ENCODE measurements at places on chromosomes 12 and 14.

DNA sequence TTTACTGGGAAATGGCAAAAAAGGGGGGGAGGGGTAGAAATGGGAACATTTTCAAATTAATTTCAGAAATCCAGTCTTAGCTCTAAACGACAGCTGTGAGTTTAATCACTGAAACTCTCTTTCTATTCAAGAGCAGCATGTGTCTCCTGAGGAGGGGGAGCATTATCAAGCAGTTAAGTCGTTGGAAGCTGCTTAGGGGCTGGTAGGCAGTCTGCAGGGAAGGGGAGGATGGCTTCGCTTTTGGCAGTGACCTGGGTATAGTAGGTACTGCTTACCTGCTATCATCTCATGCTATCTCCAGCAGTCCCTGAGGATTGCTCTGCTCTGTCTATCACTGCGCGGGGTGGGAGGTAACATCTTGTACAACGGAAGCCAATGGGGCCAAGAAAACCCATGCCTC is 567.4 kb downstream of the NRXN3 start:
- no peak for DNase-seq

DNA sequence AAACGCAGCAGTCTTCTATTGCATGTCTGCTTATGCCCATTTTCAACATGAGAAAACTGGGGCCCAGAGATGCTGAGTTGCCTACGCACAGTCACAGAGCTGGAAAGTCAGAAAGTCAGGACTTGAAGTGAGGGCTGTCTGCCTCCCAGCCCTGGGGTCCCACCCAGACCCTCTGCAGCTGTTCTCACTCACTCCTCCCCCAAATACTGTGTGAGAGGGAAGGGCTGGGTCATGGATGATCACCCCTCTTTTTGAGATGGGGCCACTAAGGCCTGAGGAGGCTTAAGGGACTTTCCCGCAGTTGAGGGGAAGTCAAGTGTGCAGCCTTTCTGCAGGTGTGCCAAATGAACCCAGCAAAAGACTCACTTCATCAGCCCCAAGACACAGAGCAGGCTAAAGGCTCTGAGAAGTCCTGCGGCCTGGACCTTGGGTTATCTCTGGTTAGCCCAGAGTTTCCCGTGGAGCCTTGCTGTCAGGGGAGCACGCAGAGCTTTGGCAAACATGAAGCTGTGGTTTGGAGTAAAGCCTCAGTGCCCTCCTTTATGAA is 18.7 kb downstream of the DTX1 start:
- no peak for DNase-seq

DNA sequence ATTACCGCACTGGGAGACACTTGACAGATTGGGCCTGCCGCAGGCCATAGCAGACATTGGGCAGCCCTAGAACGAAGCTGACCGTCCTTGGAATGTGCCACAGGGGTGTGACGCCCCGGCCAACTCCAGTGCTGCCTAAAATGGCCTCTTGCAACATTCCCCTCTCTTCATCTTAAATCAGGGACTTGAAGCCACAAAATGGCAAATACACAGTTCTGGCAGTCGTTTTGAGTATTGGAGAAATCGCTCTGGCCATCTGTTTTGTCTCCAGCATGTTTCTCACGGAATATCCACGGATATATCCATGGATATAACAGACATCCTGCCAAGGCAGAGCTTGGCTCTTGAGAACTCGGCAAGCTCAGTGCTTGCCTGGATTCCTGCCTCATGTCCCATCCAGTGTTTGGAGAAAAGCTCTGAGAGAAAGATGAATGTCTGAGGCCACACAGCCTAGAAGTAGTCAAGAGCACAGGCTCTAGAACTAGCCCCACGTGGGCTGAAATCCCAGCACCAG is 158.4 kb downstream of the CHST11 start:
- no peak for DNase-seq

DNA sequence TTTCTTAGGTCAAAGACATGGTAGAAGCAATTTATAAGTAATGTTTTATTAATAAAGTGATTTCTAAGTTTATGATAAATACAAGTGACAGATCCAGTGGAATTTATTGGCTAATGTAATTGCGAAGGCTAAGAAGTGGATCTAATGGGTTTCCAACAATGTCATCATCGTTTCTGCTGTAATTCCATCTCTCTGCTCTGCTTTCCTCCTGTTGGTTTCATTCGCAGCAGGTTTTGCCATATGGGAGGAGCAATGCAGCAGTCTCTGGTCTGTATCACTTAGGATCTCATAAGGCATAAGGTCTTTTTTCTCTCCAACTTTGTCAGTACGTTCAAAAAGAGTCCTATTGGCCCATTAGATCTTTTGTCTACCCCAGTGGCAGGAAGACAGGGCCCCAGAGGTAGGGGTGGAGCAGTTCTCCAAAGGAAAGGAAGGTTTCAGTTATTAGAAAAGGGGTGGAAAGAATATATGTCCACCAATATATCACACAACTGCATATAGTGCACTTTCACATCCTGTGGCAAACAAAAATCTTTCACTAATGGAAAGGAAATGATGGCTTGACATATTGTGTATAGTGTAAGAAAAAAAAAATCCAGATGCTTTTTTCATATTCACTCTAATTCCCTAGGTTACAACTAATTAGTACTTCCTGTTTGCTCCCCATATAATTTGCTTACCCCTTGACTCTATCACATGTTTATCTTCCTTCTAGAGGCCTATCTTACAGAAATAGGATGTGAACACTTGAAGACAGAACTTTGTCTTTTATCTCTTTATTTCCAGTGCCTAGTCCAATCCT is 451.3 kb downstream of the ZFP36L1 start:
- DNase-seq: no peak

DNA sequence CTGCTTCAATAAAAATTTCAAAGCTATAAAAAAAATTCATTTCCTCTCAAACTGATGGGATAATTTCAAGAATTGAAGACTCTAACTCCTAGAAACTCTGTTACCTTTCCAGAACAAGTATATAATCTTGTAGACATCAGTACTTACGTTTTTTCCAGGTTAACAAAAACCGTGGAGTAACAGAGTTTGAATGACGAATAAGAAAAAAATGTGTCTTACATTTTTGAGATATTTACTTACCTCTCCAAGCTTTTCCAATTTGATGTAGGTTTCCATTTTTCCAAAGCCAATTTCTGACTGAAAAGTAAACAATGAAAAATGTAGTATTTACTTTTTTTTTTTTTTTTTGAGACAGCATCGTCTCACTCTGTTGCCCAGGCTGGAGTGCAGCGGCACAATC is 100.2 kb downstream of the CDK17 start:
- no peak for DNase-seq

DNA sequence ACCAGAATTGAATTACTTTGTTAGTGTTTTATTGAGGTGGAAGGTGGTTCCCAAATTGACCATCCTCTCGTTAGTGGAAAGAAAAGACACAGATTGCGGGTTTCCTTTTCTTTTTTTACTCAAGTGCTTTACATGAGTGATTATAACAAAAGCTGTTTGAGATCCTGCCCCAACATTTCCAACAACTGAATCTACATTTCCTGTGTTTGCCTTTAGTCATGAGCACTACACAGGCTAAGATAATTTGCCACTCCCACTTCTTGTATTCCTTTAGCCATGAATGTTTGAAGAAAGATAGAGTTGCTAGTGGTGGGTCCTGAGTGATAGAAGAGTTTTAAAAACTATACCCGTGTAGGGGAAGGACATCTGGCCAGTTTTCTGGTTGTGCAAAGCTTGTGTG is 16.0 kb downstream of the RERGL start:
- no peak for DNase-seq

DNA sequence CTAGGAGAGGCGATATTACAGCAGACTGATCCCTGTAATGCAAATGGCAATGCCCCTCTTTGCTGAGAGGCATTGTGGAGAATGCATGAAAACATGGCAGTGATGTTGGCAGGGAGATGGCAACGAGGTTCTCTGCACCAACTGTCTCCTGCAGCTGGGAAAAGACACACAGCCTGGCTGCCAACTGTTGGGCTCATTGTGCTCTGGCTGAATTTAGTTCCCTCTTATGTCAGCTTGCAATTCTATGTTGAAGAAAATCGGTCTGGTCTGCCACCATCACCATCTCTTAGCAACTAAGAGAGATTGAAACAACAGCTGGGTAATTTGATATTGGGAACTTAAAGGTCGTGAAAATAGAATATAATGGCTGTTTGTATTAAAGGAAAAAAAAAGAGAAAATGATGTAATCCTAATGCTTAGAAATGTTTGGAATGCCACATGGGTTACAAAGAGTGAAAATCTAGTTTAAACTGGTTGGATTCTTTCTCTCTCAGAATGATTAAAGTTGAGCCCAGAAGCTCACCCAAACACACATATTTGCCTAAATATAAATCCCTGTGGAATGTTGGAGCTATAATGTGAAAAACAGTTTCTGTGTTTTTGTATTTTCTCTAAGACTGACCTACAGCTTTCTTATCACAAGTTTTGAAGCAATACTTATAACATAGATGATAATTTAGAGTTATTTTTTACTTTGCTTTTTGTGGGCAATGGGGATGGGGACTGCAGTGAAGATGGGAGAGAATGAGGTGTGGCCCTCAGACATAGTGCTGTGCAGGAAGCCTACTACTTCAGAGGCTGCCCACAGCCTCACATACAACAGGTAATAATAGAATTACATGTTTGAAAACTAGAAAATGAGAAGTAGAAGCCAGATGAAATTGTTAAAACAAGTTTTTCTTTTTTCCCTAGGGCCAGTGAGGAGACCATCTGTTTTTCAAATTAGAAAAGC is 143.7 kb downstream of the AKAP6 start:
- no peak for DNase-seq
